ENCODE measurements at places on chromosomes 13 and 19. TPM values are rescaled to one million over a fixed set of nuclear protein-coding genes. Genes with fewer than 3 reads are reported as not detected.

DNA sequence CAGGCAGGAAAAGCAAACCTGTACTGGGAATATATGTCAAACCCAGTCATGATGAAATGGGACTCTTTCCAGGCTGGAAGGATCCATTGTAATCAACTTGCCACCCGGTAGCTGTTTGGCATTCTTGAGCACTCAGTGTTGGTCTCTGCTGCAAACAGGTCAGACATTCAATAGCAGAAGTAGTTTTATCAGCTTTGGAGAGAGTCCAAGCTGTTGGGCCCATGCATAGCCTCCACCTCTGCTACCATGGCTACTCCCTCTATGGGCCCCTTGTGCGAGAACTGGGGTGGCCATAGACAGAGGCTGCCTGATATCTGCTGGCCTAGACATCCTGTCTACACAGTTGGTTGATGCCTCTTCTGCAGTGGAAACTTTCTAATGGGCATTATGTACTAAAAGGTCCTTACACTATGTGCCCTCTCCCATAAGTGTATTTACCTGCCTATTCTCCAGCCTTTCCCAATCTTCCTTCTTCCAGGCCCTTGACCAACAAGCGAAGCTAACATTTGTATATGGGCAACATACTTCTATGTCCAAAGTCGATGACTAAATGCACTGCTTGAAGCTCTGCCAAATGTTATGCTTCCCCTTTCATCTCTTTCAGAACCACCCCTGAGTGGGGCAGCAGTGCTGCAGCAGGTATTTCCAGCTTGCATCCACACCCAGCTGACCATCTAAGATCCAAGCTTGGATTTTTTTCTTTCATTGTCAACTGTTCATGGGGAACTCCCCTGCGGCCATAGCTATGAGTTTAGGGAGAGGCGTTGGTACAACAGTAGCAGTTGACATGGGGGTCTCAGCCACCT, 5.3 kb upstream of the RNF6 start:
- DNase-seq = no peak

- no peak for DNase-seq
These were observed 1303.9 kb downstream of the EFNB2 start for GRCh38 chr13:105231579-105231978.

GRCh38 chr13:28622286-28622685, 36.6 kb upstream of the POMP start:
- no peak for DNase-seq

GRCh38 chr13:44096901-44097300, 217.2 kb downstream of the LACC1 start:
- DNase-seq = no peak

- DNase-seq = peak; percentile 56
These were observed 26.9 kb downstream of the GAS6 start for GRCh38 chr13:113836768-113837559.

DNA sequence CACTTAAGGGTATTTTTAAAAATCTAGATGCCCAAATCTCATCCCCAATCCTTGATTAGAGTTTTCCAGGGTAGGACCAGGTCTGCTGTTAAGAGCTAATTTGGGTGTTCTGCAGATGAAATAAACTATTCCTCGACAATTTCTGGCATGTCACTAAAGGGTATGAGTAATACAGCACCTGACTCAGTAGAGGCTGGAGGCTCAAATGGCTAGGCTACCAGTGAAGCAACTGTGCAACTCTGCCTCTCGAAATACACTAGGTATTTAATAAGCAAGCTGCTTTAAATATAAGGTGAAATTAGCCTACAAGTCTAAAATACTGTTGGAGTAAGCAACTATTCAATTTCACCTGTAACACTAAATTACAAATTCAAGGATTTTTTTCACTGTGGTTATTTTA, 1.5 kb downstream of the RNF6 start:
- DNase-seq = no peak

DNA sequence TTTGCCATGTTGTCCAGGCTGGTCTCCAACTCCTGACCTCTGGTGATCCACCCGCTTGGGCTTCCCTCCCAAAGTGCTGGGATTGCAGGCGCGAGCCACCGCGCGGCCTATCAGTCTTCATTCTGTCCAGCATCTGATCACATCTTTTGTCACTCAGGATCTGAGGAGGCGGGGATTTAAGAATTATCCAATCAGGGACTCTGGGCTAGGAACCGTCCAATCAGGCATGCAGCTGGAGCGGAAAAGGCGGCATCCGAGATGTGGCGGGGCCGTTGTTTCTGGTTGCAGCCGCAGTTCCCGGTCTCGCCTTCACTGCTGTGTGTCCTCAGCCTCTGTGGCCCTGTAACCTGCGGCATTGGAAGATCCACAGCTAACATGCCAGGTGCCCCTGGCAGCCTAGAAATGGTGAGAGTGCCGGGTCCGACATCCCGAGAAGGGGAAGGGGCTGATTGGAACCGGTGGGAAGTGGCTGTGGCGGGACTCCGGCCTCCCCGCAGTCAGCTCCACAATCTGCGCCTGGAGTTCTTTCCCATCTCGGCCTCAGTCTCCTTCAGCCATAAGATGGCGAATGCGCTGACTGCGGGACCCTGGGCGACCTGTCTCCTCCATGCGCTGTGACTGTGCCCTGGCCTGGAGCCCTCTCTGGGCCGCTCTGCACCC, at the start of gene ZNF729:
Gene ZNF729 (plus strand): TSS at position 291 of the 660 bp plus-strand sequence. CDS start 85 bp downstream, at position 376.
- no peak for DNase-seq

- DNase-seq = no peak
These were observed 5.6 kb downstream of the CEACAM7 start for GRCh38 chr19:41682437-41682836.

- no peak for DNase-seq
These were observed 51.9 kb downstream of the CELF5 start for GRCh38 chr19:3276341-3276799.

DNA sequence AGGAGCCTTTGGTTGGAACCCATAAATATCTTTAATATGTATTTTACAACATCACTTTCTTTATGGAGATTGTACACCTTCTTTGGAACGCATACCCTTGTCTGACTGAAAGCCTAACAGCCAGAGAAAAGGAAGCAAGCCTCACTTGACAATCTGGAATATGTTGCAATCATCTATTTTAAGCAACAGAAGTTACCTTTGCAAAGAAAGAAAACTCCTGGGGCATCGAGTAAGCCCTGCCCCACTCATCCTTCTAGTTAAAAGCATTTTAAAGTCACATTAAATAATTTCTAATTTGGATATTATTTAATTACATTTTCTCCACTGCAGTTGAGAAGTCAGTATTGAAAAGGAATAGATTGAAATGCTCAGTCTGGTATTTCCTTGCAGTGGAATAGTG, 542.7 kb downstream of the MYO16 start:
- DNase-seq = no peak

Gene TNNI3
- total RNA-seq = not detected

Gene CDC42EP5
- 31.4 TPM for total RNA-seq

Gene SIGLEC8
- 0.90 TPM for total RNA-seq

Measured in urinary bladder (tissue), 4 donors.